Naive thymus-derived CD4-positive, alpha-beta T cell (primary cell): ENCODE measurements at places on chromosomes 1 and 21.

DNA sequence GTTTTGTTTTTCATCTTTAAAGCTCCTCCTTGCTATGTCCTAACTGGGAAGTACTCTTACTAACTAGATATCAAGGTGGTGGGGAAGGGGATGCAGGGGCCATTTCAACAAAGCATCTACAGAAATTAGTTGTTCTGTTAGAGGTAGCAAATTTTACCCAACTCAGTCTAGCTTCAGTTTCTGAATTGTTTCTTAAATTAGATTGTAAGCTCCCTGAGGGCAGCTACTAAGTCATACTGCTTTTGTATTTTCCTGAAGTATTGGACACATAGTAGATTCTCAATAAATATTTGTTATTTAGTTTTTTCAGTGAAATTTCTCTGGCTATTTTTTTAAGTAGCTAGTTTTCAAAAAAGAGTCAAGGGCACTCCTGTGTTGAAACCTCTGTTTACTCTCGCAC is 1.8 kb downstream of the UBAP2L start:
- DNase-seq = no peak

- DNase-seq = no peak
Measured at GRCh38 chr1:86119214-86119764, 37.3 kb downstream of the COL24A1 start.

DNA sequence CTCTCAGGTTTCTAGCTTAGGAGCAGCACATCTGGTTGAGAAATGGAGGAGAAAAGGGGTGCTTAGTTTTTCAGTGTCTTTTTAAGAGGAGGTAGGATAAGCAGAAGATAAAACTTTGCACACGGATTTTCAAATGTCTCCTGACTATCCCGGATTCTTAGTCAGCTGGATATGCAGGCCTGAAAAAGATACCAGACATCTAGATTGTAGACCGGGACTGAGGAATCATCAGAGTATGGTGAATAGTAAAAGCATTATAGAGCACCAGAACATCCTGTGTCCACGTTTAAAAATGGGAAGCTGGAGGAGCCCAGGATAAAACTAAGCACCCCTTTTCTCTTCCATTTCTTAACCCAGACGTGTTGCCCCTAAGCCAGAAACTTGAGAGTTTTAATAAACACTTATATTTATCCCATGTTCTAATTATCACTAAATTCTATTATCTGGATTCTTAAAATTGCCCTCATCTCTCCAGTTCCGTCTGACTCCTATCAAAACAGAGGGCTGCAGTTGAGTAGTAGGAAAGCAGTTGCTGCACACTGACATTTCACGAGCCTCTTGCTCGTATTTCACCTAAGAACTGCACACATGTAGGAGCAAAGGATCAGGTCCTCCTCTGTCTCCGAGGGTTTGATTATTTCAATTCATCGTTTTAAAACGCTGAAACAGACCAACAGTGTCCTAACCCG is 609 bp downstream of the PIGK start:
- DNase-seq = no peak

DNA sequence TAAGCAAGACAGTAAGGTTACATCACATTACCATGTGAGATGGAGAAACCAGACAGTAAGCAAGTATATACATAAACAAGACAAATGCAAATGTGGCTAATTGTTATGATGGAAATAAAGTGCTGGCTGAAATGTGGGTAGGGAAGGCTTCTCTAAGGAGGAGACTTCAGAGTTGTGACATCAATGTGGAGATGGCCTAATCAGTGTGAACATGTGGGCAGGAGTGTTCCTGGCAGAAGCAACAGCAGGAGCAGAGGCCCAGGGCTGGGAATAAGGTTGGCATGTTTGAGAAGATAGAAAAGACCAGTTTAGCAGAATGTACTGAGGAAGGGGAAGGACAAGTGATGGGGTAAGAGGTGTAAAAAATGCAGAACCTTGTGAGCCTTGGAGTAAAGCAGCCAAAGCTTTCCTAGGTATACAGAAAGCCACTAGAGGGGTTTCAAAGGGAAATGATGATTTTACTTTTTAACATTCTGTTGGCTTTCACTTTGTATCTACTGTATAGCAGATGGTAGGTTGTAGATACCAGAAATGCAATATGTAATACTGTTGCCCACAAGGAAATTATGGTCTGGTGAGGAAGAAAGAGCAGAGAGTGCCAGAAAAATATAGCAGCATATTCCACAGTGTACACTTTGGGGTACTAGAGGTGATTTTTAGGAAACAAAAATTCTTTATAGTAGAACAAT is 197.4 kb downstream of the FGGY start:
- DNase-seq = no peak

- no peak for DNase-seq
Measured at GRCh38 chr1:154729577-154729976, 121.6 kb upstream of the ADAR start.

GRCh38 chr1:47562799-47563198 is 125.0 kb downstream of the FOXD2 start:
- no peak for DNase-seq
